Right ventricle myocardium inferior (tissue), 1 donor: ENCODE measurements at places on chromosomes 4 and X. TPM values are rescaled to one million over a fixed set of nuclear protein-coding genes. Genes with fewer than 3 reads are reported as not detected.

GRCh38 chr4:15754323-15754722 is 23.8 kb upstream of the CD38 start:
- no peak for DNase-seq

DNA sequence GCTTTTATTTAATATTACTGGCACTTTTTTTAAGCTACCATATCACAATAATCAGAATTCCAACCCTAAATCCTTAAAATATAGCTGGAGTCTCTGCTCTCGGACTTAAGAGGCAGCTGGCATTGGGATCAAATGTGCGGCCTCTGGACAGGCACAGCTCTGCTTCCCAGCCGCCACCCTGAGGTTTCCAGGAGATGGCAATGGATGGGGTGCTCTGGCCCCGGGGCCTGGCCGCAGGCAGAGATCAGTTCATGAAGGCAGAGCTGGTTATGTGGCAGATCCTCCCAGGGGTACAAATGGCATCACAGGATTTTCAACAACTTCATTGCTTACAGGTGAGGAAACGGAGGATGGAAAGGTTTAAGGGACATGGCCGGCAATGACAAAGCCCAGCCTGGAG is 57.8 kb downstream of the JAKMIP1 start:
- no peak for DNase-seq

- DNase-seq = no peak
Measured at GRCh38 chr4:93334003-93334402, 494.6 kb upstream of the ATOH1 start.

GRCh38 chrX:153688071-153688470 is 345 bp downstream of the SLC6A8 start:
- DNase-seq = no peak

DNA sequence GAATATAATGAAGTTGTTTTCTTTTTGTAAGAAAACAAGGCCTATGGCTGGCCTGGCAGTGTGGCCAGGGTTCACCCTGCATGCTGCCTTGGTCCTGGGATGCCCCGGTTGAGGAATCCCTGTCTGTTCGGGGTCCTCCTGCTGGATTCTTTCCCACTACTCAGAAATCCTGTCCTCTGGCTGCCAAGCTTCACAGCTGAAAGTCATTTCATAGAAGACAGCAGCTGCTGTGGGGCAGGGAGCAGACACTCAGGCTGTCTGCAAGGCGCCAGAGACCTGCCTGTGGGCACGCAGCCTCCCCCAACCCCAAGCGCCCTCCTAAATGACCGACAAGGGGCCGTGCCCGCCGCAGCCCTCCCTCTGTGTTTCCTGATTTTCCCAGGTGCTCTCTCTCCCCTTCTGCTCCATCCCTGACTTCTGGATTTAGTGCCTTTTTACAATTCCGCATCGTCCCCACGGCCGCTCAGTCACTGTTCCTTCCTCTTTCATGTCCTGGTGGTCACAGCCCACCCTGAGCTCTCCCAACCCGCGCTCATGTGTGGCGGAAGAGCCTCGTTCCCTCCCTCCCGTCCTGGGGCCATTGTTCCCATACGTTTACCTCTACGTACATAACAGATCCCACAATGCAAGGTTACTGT is 27.5 kb downstream of the ZFYVE28 start:
- DNase-seq = no peak

GRCh38 chr4:143082701-143083100 is 102.0 kb upstream of the USP38 start:
- no peak for DNase-seq

ELF4 gene
- total RNA-seq = 2.8 TPM
